Body of pancreas (tissue), 4 donors: ENCODE measurements at places on chromosomes 1 and 21. TPM values are rescaled to one million over a fixed set of nuclear protein-coding genes. Genes with fewer than 3 reads are reported as not detected.

LENEP gene
- not detected for total RNA-seq

FMO1 gene
- total RNA-seq = 0.99 TPM

HPDL gene
- 0.26 TPM for total RNA-seq

SLC1A7 gene
- total RNA-seq = not detected

FAM167B gene
- total RNA-seq = 4.9 TPM

ADAMTS5 gene
- total RNA-seq = 3.4 TPM

THEMIS2 gene
- 4.6 TPM for total RNA-seq

SPATA46 gene
- not detected for total RNA-seq

TMPRSS15 gene
- total RNA-seq = not detected

GRHL3 gene
- not detected for total RNA-seq

ASB17 gene
- not detected for total RNA-seq

CYP4A11 gene
- total RNA-seq = 0.78 TPM

PLA2G2D gene
- not detected for total RNA-seq

DNA sequence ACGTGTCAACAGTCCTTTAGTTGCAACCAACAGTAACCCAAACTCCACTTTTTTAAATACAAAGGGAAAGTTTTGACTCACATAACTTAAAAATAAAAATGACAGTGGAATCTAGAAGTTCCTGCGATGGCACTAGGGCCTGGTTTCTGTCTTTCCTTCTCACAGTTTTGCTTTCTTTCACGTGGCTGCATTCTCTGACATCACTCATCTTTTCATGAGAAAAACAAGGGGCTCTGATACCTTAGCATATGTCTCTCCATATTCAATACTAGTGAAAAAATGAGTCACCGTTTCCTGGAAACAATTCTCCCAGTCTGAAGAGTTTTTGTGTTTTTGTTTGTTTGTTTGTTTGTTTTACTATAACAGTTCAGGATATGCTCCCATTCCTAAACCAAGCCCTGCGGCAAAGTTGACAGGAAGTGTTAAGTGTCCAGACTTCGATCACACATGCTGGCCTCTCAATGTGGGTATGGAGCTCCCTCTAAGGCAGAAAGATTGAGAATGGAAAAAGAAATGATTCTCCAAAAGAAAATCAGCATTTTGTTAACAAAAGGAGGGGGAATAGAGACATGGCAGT is 483.3 kb downstream of the TTLL7 start:
- DNase-seq = no peak

GRCh38 chr1:16464917-16465625 is 24.5 kb downstream of the NECAP2 start:
- DNase-seq = no peak

DNA sequence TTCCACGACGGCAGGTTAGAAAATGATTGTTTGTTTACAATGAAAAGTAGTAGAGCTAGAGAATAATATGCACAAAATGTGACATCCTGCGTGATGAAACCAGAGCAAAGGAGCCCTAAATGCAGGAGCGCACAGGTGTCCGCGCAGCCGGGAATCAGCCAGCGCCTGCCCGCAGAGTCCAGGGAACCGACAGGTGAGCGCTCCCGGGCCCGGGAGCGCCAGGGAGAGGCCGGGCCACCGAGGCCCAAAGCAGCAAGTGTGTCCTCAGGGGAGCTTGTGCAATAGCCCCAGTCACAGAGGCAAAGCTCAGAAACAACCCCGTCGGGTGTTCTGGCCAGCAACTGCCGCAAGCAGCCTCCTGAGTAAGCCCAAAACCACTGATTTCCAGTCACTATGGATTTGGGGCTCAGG is 789 bp upstream of the GALE start:
- peak; percentile 48 for DNase-seq

DNA sequence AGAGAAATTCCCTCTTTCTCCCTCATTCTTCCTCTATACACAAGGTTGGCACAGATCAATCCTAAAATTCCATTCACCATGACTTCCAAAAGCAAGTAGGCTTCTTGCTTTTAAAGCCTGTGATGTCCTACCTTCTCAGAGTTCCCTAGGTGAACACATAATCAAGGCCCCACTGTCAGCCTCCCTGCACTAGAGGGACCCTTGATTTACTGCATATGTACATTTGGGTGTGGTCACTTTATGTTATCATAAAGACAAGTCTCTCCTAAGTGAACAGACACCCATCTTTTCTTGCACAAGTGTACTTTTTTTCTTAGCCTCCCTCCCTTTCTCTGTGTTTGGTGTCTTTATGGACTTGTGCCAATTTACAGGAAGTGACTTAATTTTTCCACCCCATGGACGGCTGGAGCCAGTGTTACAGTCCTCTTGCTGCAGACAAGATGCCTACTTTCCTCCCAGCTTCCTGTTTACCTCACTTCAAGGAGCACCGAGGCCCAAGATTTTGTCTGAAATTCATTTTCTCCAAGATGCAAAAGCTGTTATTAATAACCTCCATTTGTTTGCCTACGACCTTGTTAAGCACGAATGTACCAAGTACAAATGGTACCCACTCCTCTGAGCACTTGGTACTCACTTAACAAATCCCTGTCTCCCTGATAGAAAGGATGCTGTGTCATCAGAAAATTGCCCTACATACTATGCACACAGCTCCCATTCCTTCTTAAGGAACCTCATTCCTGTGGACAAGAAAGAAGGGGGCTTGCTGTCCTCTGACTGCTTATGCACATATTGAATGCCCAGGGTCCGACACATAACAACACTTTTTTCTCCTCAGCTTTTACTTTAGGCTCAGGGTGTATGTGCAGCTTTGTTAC is 82.8 kb upstream of the SLC44A3 start:
- no peak for DNase-seq

DNA sequence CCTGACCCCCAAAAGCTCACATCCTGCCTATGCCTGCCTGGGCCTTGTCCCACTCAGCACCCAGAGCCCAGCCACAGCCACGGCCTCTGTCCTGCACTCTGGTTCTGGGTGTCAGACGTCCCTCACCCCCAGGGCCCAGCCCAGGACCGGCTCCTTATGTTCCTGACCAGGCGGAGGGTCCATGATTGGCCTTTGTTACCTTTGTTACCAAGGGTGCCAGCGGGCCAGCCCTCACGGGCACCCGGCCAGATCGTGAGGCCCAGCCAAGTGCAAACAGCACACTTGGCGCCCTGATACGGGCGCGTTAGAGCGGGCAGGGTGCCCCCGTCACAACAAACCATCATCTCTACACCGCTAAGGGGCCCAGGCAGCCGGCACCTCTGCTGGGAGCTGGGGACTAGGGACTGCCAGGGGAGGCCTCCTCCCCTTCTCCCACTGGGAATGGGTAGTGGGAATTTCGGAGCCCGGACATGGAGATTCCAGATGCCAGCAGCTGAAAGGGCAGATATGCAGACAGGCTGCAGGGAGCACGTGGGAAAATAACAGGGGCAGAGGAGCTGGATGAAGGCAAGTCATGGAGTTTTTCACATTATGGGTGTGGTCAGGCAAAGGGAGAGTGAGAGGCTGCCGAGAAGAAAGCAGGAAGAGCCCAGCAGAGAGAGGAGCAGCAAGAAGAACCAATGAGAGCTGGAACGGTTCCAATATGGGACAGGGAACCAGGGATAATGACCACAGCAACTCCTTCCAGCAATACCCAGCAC is 22.1 kb downstream of the HSPG2 start:
- DNase-seq = peak; percentile 72

DNA sequence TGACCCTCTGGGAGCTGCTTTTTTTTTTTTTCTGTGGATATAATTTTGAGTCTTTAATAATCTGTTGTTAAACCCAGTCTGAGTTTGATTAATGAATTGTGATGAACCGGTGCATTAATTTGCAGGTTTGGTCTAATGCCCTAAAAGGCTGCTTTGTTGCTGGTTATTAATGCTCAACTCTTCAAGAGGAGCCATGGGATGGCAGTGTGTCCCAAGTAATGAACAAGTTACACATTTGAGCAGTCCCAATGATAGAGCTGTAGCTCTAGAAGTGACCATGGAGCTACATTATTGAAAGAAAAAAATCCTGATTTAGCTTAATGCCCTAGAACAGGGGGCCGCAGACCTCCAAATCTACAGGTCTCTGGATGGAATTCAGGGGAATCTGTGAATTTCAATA is 53.1 kb downstream of the RWDD3 start:
- no peak for DNase-seq

- DNase-seq = no peak
Observed at GRCh38 chr1:239293350-239294110, 92.8 kb upstream of the CHRM3 start.

GRCh38 chr1:151934048-151934493 is 24.8 kb upstream of the THEM4 start:
- DNase-seq = peak; percentile 41

DNA sequence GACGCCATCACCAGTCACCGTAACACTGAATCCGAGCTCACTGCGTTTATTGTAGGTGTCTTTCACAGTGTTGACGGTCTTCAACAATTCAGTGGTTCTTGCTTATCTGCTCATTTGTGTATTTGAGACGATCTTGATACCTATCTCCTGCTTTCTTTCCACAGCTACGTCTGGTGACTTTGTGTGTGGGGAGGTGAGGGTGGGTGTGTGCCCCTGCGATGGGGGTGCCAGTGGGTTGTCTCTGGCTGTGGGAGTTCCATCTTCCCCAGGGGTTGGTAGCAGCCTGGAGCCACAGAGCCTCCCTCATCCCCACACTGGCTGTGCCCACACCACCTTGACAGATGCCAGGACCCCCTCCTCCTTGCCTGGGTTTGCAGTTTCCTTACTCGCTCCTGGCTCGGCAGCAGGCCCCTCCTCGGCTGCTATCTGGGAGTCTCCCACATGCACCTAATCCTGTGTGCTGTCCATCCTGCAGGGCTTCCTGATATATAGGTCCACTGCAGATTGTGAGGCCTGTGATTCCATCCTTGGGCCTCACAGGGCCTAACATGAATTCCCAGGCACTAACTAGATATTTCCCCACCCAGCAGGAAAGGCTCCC is 6.3 kb upstream of the PARP1 start:
- DNase-seq = no peak

GRCh38 chr1:150152772-150153456 is 3.2 kb downstream of the PLEKHO1 start:
- DNase-seq = no peak

DNA sequence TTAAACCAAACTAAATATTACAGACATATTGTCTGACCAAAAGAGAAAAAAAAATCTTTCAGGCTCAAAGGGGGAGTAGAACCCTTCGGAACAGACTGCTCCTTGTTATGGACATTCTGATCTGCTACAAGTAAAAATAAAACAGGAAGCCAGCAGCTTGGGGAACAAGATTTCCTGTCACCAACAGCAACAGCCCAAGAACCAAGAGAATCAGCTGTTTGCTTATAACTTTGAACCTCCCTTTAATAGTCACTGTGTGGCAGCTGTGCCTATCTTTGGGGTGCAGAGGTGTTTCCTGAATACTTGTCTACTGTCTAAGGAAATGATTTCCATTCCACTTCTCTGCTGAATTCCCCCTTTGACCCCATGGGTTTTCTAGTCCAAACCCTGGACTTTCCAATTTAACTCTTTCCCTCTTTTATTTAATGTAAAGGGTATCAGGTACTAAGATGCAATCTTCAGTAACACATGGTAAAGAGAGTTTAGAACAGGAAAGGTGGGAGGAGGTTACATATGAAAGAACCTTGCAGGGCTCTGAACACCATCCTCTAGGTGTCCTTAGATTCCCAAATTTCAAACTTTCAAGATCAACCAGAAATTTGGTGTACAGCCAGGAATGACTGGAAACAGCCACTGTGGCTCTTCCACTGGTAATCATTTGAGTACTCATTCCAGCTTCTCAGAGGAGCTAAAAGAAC is 38.6 kb downstream of the GPR3 start:
- peak; percentile 45 for DNase-seq

DNA sequence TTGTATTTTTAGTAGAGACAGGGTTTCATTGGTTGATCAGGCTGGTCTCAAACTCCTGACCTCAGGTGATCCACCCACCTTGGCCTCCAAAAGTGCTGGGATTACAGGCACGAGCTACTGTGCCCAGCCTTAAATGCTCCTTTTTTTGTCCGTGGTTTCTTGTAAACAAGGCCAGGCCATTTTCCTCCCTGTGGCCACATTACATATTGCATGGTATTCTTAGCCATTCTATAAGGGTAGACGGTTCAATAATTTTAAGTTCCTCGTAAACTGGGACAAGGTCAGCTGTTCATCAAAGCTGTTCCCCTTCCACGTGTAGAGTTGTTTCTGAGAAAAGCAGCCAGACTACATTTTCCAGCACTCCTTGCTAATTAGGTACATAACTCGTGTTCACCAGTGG is 10.3 kb upstream of the LUZP1 start:
- DNase-seq = no peak

DNA sequence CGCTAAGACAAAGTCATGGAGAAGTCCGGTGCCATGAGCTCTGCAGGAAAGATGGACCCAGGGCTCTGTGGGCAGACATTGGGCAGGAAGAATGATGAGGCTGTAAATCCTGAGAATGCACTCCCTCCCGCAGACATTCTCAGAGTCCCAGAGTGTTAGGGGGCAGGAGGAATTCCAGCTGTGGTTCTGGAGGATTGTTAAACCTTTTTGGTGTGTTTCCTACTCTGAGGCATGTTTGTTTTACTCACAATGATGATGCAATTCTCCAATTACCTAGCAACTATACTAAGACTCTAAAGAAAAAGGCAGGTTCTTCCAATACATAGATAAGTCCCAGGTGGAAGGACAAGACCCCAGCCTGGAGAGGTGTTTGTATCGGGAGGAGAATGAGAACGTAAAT is 2.8 kb upstream of the CAPN9 start:
- DNase-seq = no peak

DNA sequence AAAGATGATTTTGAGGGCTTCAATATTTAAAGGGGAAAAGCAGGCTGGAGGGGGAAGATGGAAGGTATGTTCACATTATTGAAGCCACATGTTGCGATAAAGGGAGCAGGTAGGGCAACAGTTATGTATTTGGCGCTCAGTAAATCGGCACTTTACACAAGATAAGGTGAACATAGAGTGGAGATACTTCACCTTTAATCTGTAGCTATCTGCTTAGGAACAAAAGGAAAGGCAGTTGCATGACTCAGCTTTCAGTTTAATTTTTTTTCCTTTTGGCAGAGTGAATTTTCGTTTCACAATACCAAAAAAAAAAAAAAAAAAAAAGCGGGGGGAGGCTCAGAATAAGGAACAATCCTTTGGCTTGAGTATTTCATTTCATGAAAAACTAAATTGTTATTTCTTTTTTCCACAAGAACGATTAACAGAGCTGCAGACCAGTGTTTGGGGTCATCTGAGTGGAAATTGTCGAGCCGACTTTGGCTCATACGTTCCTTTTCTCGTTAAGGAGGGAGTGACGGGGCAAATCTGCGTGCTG is 1.1 kb upstream of the COQ8A start:
- DNase-seq = no peak

- DNase-seq = no peak
Observed at GRCh38 chr1:8013399-8013798, 12.7 kb downstream of the ERRFI1 start.

DNA sequence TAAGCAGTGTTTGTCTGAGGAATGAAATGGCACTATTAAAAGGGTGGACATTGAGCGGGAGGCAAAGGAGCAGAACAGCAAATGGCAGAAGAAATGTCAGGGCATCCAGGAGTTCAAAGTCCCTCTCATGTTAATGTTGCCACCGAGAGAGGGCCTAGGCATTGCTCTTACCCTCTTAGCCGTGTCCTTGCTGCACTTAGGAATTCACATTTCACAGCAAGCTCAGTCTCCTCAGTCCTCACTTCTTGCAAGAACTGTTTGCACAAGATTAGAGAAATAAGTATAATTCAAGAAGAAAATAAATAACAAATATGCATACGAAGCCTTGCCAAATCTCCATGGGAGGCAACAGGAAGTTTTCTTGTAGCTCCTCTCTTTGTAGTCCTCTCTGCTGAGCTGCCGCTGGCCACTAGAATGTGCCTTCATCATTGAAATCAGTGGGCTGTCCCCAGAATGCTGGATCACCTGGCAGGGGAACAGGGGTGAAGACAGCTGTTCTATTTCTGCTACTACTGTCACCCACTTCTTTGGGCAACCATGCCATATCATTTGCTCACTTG is 205.8 kb downstream of the ZNF326 start:
- DNase-seq = no peak

- no peak for DNase-seq
Observed at GRCh38 chr1:153578936-153579335, 13.3 kb upstream of the S100A2 start.
